ENCODE measurements at places on chromosomes 4 and X.

DNA sequence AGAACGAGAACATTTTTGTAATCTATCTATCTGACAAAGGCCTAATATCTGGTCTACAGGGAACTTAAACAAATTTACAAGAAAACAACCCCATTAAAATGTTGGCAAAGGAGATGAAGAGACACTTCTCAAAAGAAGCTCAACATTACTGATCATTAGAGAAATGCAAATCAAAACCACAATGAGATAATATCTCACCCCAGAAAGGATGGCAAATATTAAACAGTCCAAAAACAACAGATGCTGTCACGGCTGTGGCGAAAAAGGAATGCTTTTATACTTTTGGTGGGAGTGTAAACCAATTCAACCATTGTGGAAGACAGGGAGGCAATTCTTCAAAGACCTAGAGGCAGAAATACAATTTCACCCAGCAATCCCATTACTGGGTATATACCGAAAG lies 2284.8 kb downstream of the ARAP2 start:
- no peak for DNase-seq

- DNase-seq, result no peak
These were observed 161.2 kb downstream of the EFNB1 start for GRCh38 chrX:68989865-68990606.

GRCh38 chr4:98519268-98519977 lies 139.0 kb downstream of the TSPAN5 start:
- DNase-seq, result no peak

- DNase-seq, result no peak
These were observed 43.9 kb downstream of the ALPK1 start for GRCh38 chr4:112341033-112341432.

DNA sequence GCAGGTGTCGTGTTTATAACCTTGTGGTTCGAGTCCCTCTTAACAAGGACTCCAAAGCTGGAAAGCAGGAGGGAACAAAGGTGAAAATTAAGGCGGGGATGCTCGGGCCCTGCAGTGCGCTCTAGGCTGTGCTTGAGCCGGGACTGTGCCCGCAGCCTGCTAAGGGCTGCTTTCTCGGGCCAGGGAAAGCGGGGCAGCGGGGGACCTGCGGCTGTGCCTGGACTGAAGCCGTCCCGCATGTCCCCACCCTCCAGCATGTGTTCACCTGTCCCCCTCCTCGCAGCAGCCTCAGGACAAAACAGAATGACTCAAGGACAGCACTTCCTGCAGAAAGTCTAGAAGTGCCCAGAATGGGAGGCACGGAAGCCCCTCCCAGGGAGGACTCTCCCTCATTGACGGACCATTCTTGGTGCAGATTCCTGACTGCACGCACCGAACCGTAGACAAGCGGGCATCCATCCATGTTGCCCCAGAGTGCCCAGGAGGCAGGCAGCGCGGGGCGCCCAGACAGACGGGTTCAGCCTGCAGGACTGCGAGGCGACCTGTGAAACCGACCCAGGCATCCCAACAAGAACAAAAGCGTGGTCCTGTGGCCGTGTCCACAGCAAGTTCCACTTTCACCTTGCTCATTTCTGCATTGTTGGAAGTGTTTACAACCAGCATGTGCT lies 342.9 kb downstream of the MAGEB5 start:
- DNase-seq, result no peak

- DNase-seq, result peak; percentile 80
These were observed 8.1 kb upstream of the GSX2 start for GRCh38 chr4:54091637-54092404.

- no peak for DNase-seq
These were observed 149.9 kb upstream of the PAQR3 start for GRCh38 chr4:79088946-79089691.

GRCh38 chrX:48540480-48540879 lies 966 bp downstream of the TBC1D25 start:
- no peak for DNase-seq

GRCh38 chr4:184620212-184620867 lies 28.9 kb downstream of the CASP3 start:
- DNase-seq, result no peak

GRCh38 chr4:87414816-87415215 lies 7.6 kb upstream of the NUDT9 start:
- no peak for DNase-seq

- no peak for DNase-seq
These were observed 174.5 kb upstream of the MAOA start for GRCh38 chrX:43481576-43481975.

GRCh38 chrX:68732906-68733493 lies 85.5 kb downstream of the STARD8 start:
- DNase-seq, result peak; percentile 45

GRCh38 chrX:113770806-113771205 lies 813.1 kb upstream of the HTR2C start:
- no peak for DNase-seq

- DNase-seq, result no peak
These were observed 29.3 kb downstream of the DYNLT3 start for GRCh38 chrX:37818031-37818430.

- no peak for DNase-seq
These were observed 28.4 kb upstream of the SLITRK4 start for GRCh38 chrX:143664302-143664701.

- DNase-seq, result no peak
These were observed 2025.2 kb downstream of the PCDH7 start for GRCh38 chr4:32745351-32745750.

DNA sequence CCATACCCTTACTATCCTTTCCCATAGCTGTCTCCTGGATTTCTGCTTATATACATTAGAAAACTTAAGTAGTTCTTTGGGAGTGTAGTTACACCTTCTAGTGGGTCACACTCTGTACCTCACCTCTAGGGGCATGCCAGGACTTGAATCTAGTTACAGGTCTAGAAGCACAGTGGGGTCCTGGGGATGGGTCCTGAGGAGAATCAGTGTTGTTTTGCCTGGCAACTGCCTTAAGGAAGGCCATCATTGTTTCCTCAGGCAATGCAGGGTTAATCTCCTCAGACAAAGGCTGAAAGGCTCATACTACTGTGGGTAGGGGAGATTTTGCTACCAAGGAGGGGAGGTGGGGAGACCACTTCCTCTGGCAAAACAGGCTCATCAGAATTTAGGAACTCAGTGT lies 750.3 kb downstream of the FAT4 start:
- no peak for DNase-seq

DNA sequence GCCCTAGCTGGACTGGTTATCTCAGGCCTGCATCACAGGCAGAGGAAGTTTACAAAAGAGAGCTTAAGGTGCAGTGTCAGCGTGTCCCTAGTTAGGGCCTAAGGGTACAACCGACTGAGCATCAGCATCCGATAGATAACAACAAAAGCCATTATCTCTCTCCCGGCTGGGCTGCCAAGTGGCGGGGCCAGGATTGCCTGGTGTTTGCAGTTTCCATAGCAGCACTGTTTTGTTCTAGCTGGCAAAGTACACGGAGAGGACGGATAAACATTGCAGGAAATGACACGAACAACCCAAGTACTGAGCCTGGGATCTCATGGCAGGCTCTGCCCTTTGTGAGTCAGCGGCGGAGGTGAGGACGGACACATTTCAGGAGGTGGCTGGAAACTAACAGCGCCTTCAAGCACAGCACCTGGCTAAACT lies 104.7 kb upstream of the NOCT start:
- no peak for DNase-seq
